CD8-positive, alpha-beta memory T cell (primary cell): ENCODE measurements at places on chromosomes 3 and 15. TPM values are rescaled to one million over a fixed set of nuclear protein-coding genes. Genes with fewer than 3 reads are reported as not detected.

Gene CAND2
- 1.0 TPM for total RNA-seq

Gene KIF23
- total RNA-seq = 44.4 TPM

Gene KLHL6
- 31.3 TPM for total RNA-seq

Gene MAGI1
- total RNA-seq = 0.42 TPM

Gene PRR20G
- not detected for total RNA-seq

Gene SENP7
- 13.2 TPM for total RNA-seq

Gene AGBL1
- not detected for total RNA-seq

DNA sequence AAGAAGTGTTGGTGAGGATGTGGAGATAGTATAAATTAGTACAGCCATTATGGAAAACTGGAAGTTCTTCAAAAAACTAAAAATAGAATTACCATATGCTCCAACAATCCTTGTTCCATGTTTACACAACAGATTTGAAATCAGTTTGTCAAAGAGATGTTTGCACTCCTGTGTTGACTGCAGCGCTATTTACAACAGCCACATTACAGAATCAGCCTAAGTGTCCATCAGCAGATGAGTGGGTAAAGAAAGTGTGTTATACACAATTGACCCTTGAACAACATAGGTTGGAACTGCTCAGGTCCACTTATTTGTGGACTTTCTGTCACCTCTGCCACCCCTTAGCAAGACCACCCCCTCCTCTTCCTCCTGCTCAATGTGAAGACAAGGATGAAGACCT is 34.7 kb downstream of the LMLN start:
- no peak for DNase-seq
- peaks cover 4% of the 10 kb centered on the region for H3K36me3 ChIP-seq
- H3K27me3 ChIP-seq = no peaks in the 10 kb centered on the region
- no peak overlapping the region for H3K27ac ChIP-seq
- H3K4me3 ChIP-seq = no peak overlapping the region
- no peaks in the 10 kb centered on the region for H3K4me1 ChIP-seq

DNA sequence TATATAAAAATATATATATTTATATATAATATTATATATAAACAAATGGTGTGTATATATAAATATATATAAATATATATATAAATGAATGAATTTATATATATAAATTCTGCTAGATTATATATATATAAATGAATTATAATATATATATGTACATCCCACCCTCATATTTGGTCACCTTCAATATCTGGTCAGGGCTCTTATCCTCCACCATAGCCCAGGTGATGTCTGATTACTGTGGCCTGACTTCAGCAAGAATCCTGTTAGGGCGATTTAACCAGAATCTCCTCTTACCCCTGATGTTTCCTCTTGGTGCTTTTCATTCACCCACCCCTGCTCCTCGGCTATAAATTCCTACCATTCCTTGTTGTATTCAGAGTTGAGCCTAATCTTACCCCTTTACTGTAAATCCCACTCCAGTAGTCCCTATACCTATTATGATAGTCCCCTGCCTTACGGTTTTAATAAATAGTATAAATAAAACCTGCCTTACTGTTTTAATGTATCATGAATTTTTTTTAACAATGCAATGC is 439.6 kb downstream of the PLOD2 start:
- H3K27me3 ChIP-seq = no peaks in the 10 kb centered on the region
- no peak overlapping the region for H3K27ac ChIP-seq
- no peaks in the 10 kb centered on the region for H3K4me1 ChIP-seq
- no peak overlapping the region for H3K4me3 ChIP-seq

DNA sequence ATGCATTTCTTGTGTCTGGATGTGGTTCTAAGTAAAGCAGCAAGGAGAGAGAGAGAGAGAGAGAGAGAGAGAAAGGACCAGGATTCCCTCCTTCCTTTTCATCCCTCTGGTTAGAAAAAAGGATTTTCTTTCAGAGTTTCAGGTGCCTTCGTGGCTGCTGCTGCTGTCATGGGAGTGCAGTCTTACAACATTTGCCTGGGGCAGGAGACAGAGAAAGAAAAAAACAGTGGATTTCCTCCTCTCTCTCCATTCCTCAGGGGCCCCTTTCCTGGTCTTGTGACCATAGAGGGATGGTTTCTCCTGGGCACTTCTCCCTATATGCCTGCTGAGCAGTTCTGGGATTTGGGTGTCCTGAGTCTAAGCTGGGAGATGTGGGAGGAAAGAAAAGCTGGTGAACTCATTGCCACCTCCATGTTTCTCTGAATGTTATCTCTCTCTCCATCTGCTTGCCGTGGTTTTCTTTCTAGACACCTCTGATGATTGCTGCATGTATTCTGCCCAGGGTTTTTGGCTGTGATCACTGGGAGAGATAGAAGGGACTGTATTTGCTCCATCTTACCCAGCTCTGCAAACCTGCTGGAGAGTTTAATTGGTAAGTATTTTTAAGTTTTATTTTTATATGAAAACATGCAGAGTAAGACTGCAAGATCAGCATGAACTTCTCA is 142.4 kb upstream of the RGMA start:
- peaks cover 9% of the 10 kb centered on the region for H3K27me3 ChIP-seq
- no peaks in the 10 kb centered on the region for H3K4me1 ChIP-seq
- no peak for DNase-seq
- H3K36me3 ChIP-seq = no peaks in the 10 kb centered on the region
- no peak overlapping the region for H3K4me3 ChIP-seq
- no peak overlapping the region for H3K27ac ChIP-seq

- no peaks in the 10 kb centered on the region for H3K36me3 ChIP-seq
- no peak overlapping the region for H3K4me3 ChIP-seq
- DNase-seq = no peak
Measured at GRCh38 chr15:49758856-49759255, 138.0 kb downstream of the DTWD1 start.

DNA sequence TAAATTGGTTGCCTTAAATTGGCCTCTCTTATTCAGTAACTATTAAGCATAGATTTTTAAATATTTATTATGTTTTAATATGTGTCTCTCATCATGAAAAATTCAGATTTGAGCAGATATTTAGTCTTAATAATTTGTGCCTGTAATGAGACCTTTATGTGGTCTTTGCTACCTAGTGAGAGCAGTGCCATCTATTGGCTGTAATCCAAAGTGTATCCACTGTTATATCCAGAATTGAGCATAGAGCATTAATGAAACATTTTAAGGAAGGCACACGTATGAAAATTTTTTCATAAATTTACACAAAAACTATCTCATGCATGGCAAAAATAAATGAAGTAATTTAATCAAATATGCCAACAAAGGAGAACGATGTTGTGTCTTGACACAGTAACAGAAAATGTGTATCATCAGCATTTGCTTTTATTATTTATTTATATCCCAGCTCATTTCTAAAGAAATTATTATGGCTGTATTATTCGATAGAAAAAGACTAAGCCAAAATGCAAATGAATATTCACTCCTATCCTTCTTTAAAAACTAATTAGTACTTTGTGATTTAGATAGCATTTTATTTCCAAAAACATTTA is 203.5 kb downstream of the RSRC1 start:
- H3K36me3 ChIP-seq = no peaks in the 10 kb centered on the region
- DNase-seq = no peak
- no peaks in the 10 kb centered on the region for H3K27me3 ChIP-seq
- no peaks in the 10 kb centered on the region for H3K4me1 ChIP-seq
- H3K4me3 ChIP-seq = no peak overlapping the region

GRCh38 chr15:51267703-51268083 is 70.7 kb downstream of the CYP19A1 start:
- peaks cover 4% of the 10 kb centered on the region for H3K27me3 ChIP-seq
- no peaks in the 10 kb centered on the region for H3K36me3 ChIP-seq
- no peak for DNase-seq
- H3K4me3 ChIP-seq = no peak overlapping the region
- H3K4me1 ChIP-seq = no peaks in the 10 kb centered on the region
- H3K27ac ChIP-seq = no peak overlapping the region

DNA sequence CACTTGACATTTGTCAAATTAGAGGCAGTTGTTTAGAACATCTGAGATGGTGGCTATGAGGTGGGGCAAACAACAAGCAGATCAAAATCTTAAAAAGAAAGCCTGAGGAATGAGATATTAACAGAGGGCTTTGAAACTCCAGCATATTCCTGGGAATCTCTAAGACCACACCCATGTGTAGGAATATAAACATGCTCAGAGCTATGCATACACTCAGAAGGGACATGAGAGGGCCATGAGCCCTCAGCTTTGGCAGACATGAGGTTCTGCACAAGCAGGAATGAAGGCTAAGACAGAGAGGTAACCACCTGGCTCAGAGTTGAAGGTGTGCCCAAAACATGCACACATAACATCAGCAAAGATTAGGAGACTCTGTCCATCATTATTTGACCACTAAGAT is 37.9 kb downstream of the ATP10A start:
- H3K27me3 ChIP-seq = no peaks in the 10 kb centered on the region
- H3K27ac ChIP-seq = no peak overlapping the region
- H3K36me3 ChIP-seq = no peaks in the 10 kb centered on the region
- H3K4me3 ChIP-seq = no peak overlapping the region
- peaks cover 5% of the 10 kb centered on the region for H3K4me1 ChIP-seq
- no peak for DNase-seq

- peaks cover 7% of the 10 kb centered on the region for H3K4me1 ChIP-seq
- H3K36me3 ChIP-seq = peaks cover 21% of the 10 kb centered on the region
- H3K27ac ChIP-seq = no peak overlapping the region
- H3K27me3 ChIP-seq = no peaks in the 10 kb centered on the region
- peak; percentile 56 for DNase-seq
Measured at GRCh38 chr3:38003371-38003816, 12.8 kb downstream of the VILL start.

DNA sequence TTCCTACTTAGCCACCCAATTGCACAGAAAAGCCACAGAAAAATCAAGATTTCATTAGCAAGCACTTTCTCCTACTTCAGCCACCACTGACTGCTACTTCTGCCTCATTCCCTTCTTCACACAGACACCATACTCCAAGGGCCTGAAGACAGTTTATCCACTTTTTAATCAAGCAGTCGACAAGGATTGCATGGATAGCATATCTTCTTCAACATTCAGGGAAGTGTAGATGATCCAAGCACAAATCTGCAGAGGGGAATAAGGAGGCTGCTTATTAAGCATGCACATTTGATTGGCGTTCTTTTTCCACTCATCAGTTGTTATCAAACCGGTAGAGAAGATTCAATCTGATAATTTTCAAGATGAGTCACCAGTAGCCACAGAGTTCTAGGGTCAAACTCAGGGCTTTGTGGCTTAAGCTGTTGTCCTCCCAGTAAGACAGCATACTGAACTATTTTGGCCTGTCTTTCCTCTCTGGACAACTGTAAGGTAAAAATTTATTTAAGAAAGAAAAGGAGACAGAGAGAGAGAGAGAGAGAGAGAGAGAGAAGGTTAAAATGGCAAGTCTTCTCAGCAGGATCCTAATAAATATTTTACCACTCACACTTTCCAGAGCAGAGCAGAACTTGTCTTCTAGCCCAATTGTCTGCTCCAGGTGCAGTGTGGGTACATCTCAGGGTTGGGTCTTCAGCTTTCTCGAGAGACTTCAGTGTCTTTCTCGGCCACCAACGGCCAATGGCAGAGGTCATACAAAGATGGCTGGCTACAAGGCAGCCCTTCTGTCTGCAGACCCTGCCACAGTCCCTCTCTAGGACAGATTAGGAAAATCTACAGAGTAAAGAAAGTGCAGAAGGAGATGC is 80.6 kb upstream of the BHLHE40 start:
- no peaks in the 10 kb centered on the region for H3K36me3 ChIP-seq
- peaks cover 8% of the 10 kb centered on the region for H3K4me1 ChIP-seq
- DNase-seq = no peak
- H3K27me3 ChIP-seq = no peaks in the 10 kb centered on the region

- H3K27me3 ChIP-seq = no peaks in the 10 kb centered on the region
- DNase-seq = no peak
- H3K4me3 ChIP-seq = no peak overlapping the region
Measured at GRCh38 chr3:158434412-158435038, 136.5 kb upstream of the MLF1 start.

DNA sequence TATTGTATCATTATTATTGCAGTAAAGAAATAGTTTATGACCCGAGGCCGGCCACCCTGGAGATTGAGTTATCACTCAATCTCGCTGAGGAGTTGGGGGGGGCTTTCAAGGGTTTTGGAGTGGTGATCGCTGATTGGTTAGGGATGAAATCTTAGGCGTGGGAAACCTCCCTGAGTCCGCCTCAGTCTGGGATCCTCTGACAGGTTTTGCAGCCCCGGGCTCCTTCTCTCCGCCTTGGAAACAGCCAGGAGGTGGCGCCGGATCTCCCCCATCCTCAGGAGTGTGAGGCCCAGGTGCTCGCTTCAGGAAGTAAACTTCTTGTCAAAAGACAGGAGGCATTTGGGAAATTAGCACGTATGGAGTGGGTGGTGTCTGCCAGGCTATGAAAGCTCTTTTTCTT is 41.1 kb upstream of the SEC61A1 start:
- no peak overlapping the region for H3K4me3 ChIP-seq
- no peak for DNase-seq
- H3K36me3 ChIP-seq = no peaks in the 10 kb centered on the region
- H3K27ac ChIP-seq = no peak overlapping the region

GRCh38 chr3:154799800-154800199 is 280.3 kb upstream of the MME start:
- H3K4me1 ChIP-seq = no peaks in the 10 kb centered on the region
- no peaks in the 10 kb centered on the region for H3K27me3 ChIP-seq
- DNase-seq = no peak

- no peak overlapping the region for H3K4me3 ChIP-seq
- no peak overlapping the region for H3K27ac ChIP-seq
- no peak for DNase-seq
- H3K36me3 ChIP-seq = no peaks in the 10 kb centered on the region
- no peaks in the 10 kb centered on the region for H3K27me3 ChIP-seq
- H3K4me1 ChIP-seq = no peaks in the 10 kb centered on the region
Measured at GRCh38 chr3:178186666-178187065, 349.6 kb upstream of the KCNMB2 start.

GRCh38 chr3:69313251-69313650 is 72.6 kb downstream of the FRMD4B start:
- H3K4me1 ChIP-seq = no peaks in the 10 kb centered on the region
- no peak for DNase-seq
- no peak overlapping the region for H3K4me3 ChIP-seq
- no peaks in the 10 kb centered on the region for H3K36me3 ChIP-seq
- H3K27ac ChIP-seq = no peak overlapping the region

DNA sequence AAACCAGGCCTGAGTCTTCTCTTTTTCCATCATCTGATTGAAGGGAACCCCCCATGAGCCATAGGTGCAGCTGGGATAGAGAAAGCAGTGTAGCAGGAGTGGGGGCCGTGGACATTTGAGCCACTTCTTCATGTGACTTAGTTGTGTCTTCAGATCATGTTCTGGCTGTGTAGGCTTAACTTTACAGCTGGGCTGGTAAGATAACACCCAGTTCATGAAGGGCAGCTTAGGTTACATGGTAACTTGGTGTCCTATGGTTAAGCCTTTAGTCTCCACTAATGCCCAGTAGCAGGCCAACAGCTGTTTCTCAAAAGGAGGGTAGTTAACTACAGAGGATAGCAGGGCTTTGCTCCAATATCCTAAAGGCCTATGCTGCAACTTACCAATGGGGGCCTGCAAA is 11.4 kb upstream of the SNRPN start:
- DNase-seq = no peak
- H3K4me3 ChIP-seq = no peak overlapping the region
- no peaks in the 10 kb centered on the region for H3K4me1 ChIP-seq
- no peaks in the 10 kb centered on the region for H3K36me3 ChIP-seq

- H3K27ac ChIP-seq = no peak overlapping the region
- H3K4me3 ChIP-seq = no peak overlapping the region
- H3K4me1 ChIP-seq = no peaks in the 10 kb centered on the region
Measured at GRCh38 chr3:54564374-54564925, 363.4 kb downstream of the LRTM1 start.

- H3K27ac ChIP-seq = no peak overlapping the region
- H3K4me3 ChIP-seq = no peak overlapping the region
- H3K36me3 ChIP-seq = no peaks in the 10 kb centered on the region
- H3K27me3 ChIP-seq = no peaks in the 10 kb centered on the region
- DNase-seq = no peak
Measured at GRCh38 chr3:178532476-178532875, 3.8 kb upstream of the KCNMB2 start.
